ENCODE measurements at places on chromosomes 16 and 17. TPM values are rescaled to one million over a fixed set of nuclear protein-coding genes. Genes with fewer than 3 reads are reported as not detected.

Gene BAIAP3
- 26.7 TPM for total RNA-seq

Gene SOST
- total RNA-seq: not detected

DNA sequence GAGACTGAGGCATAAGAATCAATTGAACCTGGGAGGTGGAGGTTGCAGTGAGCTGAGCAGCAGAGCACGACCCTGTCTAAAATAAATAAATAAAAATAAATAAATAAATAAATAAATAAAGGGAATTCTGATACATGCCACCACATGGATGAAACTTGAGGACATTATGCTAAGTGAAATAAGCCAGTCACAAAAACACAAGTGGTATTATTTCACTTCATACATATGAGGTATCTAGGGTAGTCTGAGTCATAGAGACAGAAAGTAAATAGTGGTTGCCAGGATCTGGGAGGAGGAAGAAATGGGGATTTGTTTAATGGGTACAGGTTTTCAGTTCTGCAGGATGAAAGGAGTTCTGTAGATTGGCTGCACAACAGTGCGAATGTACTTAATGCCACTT lies 16.3 kb downstream of the PIPOX start:
- no peak for DNase-seq

Gene CORO6
- total RNA-seq: 1.4 TPM

Gene IRF8
- total RNA-seq: 1.0 TPM

Measured in glutamatergic neuron (in vitro differentiated cells).